ENCODE measurements at places on chromosomes 2 and 18. TPM values are rescaled to one million over a fixed set of nuclear protein-coding genes. Genes with fewer than 3 reads are reported as not detected.

Gene FRZB
- 0.14 TPM for total RNA-seq

Gene MATN3
- 2.3 TPM for total RNA-seq

Gene BOK
- 37.4 TPM for total RNA-seq

Gene ZNF512
- total RNA-seq: 23.2 TPM

Gene IKZF2
- total RNA-seq: 1.1 TPM

Gene CYTIP
- not detected for total RNA-seq

Gene ANKRD30B
- total RNA-seq: 0.88 TPM

Gene WDR75
- 29.3 TPM for total RNA-seq

Gene MROH2A
- not detected for total RNA-seq

Gene NMUR1
- total RNA-seq: not detected

Gene SOWAHC
- 5.0 TPM for total RNA-seq

Gene KYNU
- total RNA-seq: 4.6 TPM

Gene SPOPL
- total RNA-seq: 13.3 TPM

Gene RABL2A
- 10.3 TPM for total RNA-seq

Gene HAT1
- total RNA-seq: 60.4 TPM

Gene PAX8
- total RNA-seq: 2.9 TPM

Gene GCG
- not detected for total RNA-seq

Gene ITGB6
- total RNA-seq: not detected

Gene CYRIA
- total RNA-seq: 0.43 TPM

Gene PXDN
- total RNA-seq: 471 TPM

Gene MRPL53
- total RNA-seq: 57.1 TPM

Gene FSHR
- not detected for total RNA-seq

Gene ANTXR1
- total RNA-seq: 170 TPM

Gene DOK6
- total RNA-seq: 0.66 TPM

Gene PTMA
- total RNA-seq: 668 TPM

Gene REG3G
- total RNA-seq: not detected

Gene CHRNA1
- total RNA-seq: 0.66 TPM
